ENCODE measurements at places on chromosomes 3 and 15. TPM values are rescaled to one million over a fixed set of nuclear protein-coding genes. Genes with fewer than 3 reads are reported as not detected.

CD86 gene
- 3.3 TPM for total RNA-seq

MAN2A2 gene
- 19.4 TPM for total RNA-seq

FHIT gene
- total RNA-seq: 5.0 TPM

GJD2 gene
- total RNA-seq: not detected

A4GNT gene
- not detected for total RNA-seq

KLHL6 gene
- total RNA-seq: 1.1 TPM

SLC28A1 gene
- total RNA-seq: not detected

GRCh38 chr3:152192936-152193672 lies 75.6 kb upstream of the MBNL1 start:
- no peak for ATAC-seq

GRCh38 chr3:27025718-27026117 lies 343.5 kb downstream of the NEK10 start:
- ATAC-seq: no peak

DNA sequence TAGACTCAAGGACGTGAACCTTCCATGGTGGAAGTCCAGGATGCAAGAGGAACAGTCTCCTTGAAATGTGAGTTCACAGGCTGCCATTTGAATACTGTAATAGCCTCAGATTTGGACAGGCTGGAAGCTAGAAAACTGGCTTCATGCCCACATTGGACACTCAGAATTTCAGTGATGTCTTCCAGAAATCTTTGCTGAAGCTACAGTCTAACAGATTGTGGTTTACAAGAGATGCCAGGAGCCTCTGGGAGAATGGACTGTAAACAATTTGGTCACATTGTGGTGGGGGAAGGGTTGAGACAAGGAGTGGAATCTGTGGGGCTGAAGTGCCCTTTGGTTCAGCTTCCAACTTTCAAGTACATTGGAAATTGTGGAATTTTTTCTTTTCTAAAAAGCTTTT lies 252.0 kb upstream of the PROK2 start:
- no peak for ATAC-seq

DNA sequence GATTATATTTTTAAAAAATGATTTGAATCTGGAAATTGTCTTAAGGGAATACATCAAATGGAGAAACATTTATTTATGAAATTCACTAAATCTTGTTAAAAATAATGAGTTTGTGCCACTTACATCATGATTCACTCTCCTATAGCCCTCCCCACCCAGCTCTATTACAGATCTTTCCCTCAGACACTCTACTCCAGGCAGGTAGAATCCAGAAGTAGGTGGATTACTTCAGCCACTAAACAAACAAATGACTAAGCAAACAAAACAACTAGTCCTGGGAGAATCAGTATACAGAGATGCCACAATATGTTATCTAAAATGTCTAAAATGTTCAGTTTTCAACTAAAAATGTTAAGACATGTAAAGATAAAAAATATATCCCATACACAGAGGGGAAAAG lies 608.1 kb upstream of the UBE2E2 start:
- ATAC-seq: no peak

DNA sequence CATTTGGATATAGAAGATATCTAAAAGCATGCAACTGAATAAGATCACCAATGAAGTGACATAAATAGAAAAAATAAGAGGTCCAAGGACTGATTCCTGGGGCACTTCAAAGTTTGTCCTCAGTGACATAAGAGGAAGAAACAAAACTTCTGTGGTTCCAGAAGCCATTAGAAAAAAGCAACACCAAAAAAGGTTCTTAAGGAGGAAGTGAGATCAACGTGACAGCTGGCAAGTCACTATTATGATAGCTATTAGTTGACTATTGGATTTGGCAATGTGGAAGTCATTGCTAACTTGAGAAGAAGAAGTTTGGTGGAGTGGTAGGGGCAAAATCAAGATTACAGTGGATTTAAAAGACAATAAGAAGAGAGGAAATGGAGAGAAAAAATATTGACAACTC lies 1098.3 kb downstream of the NAALADL2 start:
- ATAC-seq: no peak

- ATAC-seq: peak; percentile 63
These were observed 489 bp downstream of the HDGFL3 start for GRCh38 chr15:83207009-83207659.

- no peak for ATAC-seq
These were observed 10.6 kb downstream of the LSG1 start for GRCh38 chr3:194661374-194661773.

GRCh38 chr15:67025719-67026609 lies 39.4 kb upstream of the SMAD3 start:
- ATAC-seq: no peak

DNA sequence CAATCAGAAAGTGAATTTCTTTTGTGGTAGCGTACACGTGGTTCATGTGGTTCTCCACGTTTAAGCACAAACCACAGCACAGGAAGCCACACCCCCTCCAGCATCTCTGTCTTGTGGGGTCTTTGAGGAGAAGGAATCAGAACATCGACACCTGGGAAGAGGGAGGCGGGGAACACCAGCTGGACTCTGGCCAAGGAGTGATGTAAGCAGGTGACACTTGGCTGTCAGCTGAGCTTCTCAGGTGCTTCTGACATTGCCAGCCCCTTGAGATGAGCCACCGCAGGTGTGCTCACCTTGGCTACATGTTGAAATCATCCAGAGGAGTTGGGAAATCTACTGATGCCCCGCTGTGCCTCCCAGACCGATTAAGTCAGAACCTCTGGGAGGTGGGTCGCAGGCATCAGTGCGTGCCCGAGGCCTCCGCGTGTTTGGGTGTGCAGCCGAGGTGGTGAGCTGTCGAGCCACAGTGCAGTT lies 85.0 kb downstream of the FAM81A start:
- ATAC-seq: no peak

- ATAC-seq: no peak
These were observed 115.8 kb downstream of the EPHA3 start for GRCh38 chr3:89223188-89223587.

DNA sequence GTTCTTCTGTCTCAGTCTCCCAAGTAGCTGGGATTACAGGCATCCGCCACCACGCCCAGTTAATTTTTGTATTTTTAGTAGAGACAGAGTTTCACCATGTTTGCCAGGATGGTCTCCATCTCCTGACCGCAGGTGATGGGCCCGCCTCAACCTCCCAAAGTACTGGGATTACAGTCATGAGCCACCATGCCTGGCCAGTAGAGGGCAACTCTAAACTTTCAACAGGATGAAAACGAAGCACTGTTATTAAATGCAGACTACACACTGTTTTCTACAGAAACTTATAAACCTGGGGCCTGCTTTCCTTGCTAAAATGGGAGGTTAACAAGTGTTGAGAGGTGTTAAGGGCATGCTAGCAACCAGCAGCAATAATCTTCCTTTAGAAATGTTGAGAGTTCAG lies 7.6 kb downstream of the ARPC4 start:
- ATAC-seq: no peak

DNA sequence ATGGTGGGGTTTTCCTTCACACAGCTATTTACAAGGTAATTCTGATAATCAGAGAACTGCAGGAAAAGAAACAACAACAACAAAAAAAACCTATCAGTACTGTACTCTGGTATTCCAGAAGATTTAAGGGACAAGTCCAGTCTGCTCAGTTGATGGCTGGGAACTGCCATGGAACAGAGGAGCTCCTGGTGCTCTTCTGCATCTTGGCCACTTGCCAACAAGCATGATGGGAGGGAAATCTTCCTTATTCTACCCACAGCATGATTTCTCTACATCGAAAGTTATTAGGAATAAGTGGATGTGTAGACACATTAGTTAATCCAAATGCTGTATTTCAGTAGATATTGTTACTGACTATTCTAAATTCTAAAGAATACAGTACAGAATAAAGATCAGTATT lies 51.7 kb downstream of the RASGRP1 start:
- ATAC-seq: no peak

DNA sequence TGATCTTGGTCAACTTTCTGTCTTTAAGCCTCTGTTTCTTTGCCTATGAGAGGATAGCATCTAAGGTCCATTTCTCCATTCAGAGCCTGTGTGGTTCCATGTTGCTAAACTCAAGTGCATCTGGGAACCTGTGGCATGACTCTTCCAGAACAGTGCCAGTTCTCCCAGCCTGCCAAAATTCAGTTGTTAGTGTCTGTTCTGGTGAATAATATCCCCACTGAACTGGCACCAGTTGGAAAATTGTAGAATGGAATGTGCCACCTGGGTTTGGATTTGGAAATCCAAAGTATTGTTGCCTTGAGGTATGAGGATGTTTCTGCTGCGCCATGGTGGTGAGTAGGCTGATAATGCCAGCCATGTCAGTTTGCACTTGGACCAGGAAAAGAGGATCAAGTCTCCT lies 31.3 kb downstream of the TIMP4 start:
- ATAC-seq: no peak

DNA sequence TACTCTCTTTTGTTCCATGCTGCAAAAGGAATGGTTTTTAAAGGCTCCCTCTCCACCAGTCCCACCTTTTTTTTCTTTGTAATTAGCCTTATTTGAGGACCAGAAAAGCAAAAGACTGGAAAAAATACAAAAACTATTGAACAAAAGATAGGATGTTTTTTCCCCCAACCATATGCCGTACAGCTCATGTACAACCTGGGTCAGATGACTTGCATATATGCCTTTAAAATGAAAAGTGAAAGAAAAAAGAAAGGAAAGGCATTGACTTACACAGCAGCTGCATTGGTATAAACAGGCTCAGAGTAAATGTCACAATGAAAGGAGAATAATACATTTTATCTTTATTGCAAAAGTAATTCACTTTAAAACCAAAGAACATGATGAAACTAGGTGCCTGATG lies 69.5 kb upstream of the CMC1 start:
- ATAC-seq: no peak

DNA sequence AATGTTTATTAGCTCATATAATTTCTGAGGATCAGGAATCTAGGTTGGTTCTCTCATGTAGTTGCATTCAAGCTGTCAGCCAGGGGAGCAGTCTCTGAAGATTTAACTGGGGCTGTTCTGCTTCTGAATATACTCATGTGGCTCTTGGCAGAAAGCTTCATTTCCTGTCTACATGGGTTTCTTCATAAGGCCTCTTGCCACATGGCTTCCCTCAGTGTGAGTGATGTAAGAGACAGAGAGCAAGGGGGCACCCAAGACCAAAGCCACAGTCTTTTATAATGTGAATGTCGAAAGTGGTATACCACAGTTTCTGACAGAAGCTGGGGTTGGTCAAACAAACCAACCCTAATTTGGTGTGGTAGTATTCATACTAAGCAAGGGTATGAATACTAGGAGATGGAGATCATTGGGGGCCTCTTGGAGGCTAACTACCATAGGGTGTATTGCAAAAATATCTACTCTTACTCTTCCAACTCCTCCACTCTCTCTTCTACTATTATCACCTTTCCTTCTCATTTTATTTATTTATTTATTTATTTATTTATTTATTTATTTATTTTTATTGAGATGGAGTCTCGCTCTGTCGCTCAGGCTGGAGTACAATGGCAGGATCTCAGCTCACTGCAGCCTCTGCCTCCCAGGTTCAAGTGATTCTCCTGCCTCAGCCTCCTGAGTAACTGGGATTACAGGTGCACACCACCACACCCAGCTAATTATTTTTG lies 123.8 kb downstream of the B3GALNT1 start:
- ATAC-seq: peak; percentile 48

GRCh38 chr3:66253790-66254620 lies 33.2 kb downstream of the SLC25A26 start:
- ATAC-seq: no peak
